ENCODE measurements at places on chromosomes 2 and 18.

DNA sequence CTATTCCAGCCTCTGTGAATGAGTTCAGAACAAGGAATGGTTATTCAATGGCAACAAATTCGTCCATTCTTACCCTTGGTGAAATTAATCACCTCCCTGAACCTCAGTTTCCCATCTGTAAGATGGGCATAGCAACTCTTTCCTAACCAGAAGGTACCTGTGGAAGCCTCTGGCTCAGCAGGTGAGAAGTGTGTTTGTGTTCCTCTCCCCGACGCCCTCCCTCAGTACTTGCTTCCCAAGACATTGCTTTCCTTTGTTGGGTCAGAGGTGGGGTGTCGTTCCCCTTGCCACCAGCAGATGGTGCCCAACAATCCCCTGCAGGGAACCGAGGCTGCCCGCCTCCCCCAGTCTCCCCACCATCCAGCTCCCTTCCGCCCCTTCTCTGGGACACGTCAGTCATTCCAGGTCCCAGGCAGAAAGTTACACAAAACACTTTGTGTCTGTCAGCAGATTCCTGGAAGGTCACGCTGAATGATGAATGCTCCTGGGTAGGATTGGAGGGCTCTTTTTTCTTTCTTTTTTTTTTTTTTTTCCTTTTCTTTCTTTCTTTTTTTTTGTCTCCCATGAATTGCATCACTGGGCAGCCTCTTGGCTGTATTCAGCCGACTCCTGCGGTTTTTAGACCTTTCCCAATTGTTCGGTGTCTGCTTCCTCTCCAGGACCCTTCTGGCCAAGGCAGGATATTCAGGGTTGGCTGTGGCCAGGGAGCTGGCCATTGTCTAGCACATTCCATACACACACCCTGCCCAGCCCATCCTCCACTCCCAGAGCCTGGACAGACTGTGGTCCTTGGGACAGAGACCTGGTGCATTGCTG, 117.3 kb downstream of the LPIN1 start:
- peak; percentile 87 for DNase-seq

DNA sequence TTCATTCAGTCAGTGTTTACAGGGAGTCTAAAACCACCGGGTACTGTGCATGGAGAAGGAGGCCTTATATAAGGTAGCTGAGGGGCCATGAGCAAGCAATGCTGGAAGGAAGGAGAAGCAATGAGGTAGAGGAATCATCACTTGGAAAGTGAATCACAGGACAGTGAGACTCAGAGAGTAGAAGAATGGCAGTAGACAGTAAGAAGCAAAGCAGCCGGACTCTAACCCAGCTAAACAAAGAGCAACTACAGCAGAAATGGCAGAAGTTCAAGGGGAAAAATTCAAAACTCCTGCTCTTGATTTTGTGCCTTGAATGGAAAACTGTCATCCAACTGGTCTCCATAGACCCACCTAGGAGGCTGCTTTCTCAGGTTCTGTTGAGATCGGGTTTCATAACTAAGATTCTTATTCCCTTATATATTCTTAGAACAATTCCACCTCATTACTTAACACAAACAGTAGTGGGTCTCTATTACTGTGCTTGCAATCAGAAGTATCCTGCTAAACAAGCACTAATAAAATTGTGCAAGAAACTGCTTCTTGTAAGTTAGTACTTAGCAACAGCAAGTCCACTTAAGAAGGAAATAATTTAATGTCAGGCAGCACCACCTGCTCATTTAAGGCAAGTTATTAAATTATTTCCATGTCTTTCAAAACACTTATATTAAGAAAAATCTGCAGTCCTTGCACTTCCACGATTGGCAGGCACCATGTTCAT, 68.0 kb downstream of the RBMS1 start:
- no peak for DNase-seq

- no peak for DNase-seq
Observed at GRCh38 chr2:2788076-2788475, 457.0 kb upstream of the MYT1L start.

- DNase-seq = no peak
Observed at GRCh38 chr18:47412924-47413323, 161.5 kb upstream of the SKOR2 start.

- no peak for DNase-seq
Observed at GRCh38 chr2:113376913-113377445, 60.5 kb upstream of the ZNG1B start.
